NCI-H69 (cell line): ENCODE measurements at places on chromosomes 3 and 15.

DNA sequence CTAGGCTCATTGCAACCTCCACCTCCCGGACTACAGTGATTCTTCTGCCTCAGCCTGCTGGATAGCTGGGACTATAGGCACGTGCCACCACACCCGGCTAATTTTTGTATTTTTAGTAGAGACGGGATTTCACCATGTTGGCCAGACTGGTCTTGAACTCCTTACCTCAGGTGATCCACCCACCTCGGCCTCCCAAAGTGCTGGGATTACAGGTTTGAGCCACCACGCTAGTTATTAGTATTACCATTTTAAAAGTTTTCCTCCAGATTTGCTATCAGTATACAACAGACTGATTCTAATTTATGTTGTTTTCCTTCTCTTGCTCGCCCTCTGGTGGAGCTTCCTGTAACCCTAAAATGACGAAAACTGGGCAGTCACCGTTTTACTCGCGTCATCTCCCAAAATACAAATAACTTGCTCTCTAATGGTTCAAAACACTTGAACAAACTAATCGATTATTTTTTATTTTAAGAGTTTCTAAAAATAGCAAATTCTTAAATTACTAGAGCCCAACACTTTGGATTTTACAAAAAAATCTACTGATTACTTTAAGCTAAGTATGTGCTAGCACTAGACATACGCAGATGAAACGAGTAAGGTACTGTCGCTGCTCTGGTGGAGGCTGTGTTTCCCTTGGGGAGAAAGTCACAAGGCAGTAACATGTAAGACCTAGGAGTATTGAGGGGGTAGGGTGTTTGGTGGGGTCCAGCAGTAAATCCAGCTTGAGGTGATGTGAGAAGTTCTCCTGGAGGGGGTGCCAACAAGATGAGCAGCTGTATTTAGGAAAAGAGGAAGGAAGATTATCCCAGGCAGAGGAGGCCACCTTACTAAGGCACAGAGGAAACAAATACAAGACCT, 203.3 kb downstream of the MBNL1 start:
- DNase-seq, result peak; percentile 53

- no peak for DNase-seq
These were observed 512.6 kb upstream of the NAALADL2 start for GRCh38 chr3:174346571-174346970.

GRCh38 chr3:29282427-29283230, 1.8 kb downstream of the RBMS3 start:
- DNase-seq, result peak; percentile 27

GRCh38 chr3:126024049-126024854, 55.3 kb downstream of the ROPN1B start:
- DNase-seq, result no peak

DNA sequence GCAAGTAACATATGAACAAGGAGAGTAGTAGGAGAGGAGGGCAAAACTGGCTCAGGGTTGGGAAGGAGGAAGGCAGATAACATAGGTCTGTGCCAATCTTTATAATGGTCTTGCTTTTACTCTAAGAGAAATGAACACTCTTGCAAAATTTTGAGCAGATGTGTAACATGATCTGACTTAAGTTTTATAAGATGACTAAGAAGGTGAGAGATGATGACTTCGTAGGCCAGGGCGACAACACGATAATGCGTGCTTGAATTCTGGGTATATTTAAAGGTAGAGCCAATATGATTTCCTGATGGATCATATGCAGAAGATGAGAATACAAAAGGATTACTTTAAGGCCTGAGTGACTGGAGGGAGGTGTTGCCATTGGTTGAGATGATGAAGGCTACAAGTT, 265.4 kb upstream of the KCNMB2 start:
- no peak for DNase-seq

DNA sequence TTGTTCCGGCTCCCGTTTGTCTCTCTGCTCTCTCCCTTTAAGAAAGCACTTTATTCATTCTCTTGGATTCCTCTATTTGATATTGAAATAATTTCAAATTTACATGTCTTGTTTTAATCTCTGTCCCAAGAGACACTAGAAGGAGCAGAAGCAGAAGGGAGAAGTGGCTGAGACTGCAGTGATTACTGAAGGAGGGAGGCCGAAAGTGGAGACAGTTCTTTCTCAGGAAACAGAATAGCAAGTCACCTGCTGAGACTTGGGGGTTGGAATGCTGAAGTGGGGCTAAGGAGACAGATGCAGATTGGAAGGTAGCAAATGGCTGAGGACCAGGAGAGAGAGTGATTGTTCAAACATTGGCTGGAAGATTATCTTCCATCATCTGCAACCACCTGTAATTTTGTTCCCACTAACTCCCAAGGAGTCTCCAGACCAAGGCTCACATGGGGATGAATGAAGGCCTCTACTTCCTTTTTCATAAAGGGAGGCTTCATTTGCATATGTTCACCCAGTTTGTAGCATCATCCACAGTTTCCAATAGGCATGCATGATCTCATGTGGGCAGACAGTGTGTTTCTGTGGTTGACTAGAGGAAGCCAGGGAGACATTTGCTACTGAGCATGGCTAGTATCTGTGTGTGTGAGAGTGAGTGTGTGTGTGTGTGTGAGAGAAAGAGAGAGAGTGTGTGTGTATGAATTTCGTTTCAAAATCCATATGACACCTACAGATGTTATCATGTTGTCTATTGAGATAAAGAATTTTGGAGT, 24.0 kb downstream of the LTF start:
- no peak for DNase-seq

GRCh38 chr15:86001200-86001599, 78.5 kb upstream of the AGBL1 start:
- no peak for DNase-seq

DNA sequence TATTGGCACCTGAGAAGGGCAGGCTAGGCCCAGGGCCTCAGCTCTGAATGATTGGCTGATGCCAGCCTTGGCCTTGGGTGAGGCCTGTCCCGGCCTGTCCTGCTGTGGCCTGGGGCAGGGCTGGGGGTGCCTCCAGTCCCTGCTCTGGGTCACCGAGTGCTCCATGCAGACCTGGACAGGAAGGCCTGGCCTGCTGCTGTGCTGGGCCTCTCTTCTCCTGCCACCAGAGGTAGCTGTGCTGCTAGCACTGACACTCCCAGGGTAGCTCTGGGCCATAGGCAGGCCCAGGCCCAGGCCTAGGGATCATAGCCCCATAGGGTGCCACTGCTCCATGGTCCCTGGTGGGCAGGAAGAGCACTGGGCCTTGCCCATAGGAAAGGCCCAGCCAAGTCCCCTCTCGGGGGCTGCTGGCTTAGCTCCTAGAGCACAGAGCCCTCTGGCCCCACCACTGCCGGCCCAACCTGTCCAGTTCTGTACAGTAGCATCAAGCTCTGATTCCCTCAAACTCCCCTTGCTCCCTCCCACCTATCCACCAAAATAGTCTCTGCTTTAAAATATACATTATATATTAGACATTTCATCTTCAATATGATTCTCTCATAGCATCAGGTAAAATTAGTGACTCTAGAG, 18.2 kb downstream of the ABTB1 start:
- DNase-seq, result peak; percentile 26

DNA sequence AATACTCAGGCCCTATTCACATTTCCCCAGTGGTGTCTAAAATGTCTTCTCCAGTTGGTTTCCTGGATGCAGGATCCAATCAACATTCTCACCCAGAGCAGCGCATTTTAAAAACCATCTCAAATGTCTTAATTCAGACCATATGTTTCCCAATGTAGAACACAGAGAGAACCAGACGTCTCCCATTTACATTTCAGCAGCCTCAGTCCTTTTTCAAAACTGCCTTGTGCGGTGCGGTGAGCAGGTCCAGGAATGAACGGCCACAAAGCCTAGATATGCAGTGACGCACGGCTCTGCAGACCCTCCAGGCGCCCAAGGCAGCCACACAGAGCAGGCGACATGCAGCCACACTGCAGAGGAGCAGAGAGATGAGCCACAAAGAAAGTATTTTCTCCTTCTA, 66.1 kb upstream of the MEX3B start:
- DNase-seq, result no peak

DNA sequence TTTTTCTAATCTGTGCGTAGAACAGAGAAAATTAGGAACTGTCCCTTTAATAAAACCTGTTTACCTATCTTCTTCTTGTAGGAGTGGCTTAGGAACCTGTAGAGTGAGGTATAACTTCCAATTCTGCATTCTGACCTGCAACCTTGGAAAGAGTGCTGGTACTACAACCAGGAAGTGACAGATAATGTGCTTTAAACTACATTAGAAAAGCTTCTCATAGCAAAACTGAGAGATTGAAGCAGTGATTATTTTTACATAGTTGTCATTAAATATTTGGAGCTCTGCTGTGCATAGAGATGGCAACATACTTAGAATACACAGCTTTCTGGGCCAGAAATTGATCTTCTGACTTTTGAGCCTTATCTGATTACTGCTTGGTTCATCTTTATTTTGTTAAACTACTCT, 50.4 kb upstream of the ZDHHC23 start:
- no peak for DNase-seq

DNA sequence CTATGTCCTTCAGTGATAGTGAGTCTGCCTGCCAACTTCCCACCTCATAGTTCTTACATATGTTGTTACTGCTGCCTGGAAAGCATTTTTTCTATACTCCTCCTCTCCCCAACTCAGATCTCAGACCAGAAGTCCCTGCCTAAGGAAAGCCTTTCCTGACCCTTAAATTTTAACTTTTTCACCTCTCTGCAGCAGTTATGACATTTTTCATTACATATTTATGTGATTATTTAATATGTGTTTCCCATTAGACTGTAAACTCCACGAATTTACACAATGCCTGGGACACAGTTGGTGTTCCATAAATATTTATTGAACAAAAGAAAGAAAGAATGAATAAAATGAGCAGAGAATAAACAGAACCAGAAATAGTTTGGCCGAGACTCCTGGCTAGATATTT, 125.5 kb downstream of the MITF start:
- no peak for DNase-seq

- no peak for DNase-seq
These were observed 19.9 kb downstream of the RBPMS2 start for GRCh38 chr15:64755427-64755940.

GRCh38 chr15:69848096-69848495, 249.6 kb downstream of the TLE3 start:
- no peak for DNase-seq

- peak; percentile 84 for DNase-seq
These were observed 5.9 kb downstream of the CPEB1 start for GRCh38 chr15:82641129-82641798.

DNA sequence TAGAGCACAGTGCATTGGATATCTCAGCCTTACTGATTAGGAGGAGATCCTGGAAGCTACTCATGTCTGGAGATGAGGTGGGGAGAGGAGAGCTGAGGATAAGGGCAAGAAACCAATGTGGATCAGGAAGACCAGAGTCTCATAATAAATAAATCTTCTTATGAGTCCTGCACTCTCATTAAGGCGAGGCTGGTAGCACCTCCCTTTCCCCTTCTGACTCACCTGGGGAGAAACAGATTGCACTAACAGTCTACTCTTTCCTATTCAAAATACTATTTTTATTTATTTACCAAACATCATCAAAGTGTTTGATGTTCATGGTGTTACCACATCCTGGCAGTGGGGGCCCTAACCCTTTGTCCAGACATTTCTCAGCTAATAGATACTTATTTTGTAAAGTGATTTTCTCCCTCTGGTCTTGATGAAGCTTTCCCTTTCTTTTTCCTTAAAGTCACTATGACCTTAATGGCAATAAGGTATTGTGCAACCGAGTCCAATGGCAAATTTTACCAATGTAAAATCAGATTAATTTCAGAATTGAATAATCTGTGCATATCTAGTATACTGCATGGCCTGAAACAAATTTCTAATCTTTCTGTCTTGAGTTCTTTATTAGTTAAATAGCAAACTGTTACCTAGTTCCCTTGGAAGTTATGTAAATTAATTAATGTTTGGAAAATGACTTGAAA, 81.1 kb downstream of the IQCH start:
- DNase-seq, result peak; percentile 8

GRCh38 chr15:39504808-39505207, 76.1 kb upstream of the THBS1 start:
- DNase-seq, result no peak

GRCh38 chr3:159859836-159860235, 128.8 kb upstream of the IL12A start:
- DNase-seq, result no peak

- DNase-seq, result peak; percentile 85
These were observed 24.8 kb downstream of the GABRA5 start for GRCh38 chr15:26891448-26892181.

DNA sequence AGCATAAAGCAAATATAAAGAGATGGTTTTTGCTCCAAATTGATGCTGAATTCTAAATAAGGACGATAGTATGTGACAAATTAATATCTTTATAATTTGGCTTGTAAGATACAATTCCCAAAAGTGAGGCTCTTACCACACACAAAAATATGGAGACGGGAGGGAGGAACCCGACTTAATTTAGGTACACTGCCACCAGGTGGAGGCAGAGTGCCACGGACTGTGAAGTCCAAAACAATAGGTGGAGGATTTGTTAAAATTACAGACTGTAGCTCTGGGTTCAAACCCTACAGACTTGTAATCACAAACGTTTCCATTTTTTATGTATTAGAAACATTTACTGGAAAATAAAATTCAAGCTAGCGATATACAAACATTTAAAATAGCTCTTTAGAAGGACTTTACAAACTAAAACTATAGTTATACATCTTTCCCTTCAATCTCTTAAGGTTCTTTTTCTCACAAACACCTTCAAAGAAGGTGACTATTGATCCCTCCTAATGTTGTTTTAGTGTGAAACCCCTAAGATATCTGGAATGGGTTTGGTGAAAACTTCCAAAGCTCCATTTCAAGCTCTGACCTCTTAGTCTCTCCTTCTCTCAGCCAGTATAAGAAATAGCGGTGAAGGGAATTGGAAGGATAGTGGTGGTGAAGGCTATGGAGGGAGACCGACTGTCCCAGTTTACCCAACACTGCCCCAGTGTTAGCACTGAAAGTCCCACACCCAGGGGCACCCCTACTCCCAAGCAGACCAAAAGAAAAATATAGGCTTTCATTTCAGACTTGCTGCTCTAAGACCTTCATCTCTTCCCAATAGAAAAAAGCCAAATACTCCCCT, 89.7 kb downstream of the AQP9 start:
- DNase-seq, result peak; percentile 92

DNA sequence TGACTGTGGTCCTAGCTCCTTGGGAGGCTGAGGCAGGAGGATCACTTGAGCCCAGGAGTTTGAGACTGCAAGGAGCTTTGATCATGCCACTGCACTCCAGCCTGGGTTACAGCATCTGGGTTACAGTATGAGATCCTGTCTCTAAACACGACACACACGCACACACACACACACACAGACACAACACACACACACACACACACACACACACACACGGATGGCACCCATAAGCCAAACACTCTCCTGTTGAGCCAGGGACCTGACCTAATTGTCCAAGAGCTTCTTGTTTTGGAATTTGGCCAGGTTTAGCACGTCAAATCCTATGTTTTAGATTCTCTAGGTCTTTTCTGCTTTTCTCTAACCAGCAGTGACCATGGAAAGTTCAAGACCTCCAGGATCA, 26.8 kb downstream of the EID1 start:
- DNase-seq, result no peak

- no peak for DNase-seq
These were observed 31.3 kb upstream of the LPP start for GRCh38 chr3:188122571-188123169.

DNA sequence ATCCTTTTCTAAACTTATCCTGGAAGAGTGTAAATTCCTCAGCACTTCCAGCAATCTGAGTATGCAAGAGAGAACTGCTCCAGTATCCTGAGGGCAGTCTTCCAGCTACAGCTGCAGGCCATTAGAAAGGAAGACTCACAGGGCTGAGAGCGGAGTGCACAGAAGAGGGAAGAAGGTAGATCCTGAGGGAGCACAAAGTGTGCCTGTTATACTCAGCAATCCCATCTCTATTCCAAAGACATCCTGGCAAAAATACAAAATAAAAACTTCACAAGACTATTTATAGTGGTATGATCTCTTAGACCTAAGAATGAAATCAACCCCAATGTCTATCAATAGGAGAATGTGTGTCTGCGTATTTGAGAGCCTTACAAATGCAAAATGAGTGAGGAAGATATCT, 292.0 kb downstream of the ZIC1 start:
- no peak for DNase-seq
